Cerebellar nuclear complex (tissue), 1 donor: ENCODE measurements at places on chromosomes 4 and X.

DNA sequence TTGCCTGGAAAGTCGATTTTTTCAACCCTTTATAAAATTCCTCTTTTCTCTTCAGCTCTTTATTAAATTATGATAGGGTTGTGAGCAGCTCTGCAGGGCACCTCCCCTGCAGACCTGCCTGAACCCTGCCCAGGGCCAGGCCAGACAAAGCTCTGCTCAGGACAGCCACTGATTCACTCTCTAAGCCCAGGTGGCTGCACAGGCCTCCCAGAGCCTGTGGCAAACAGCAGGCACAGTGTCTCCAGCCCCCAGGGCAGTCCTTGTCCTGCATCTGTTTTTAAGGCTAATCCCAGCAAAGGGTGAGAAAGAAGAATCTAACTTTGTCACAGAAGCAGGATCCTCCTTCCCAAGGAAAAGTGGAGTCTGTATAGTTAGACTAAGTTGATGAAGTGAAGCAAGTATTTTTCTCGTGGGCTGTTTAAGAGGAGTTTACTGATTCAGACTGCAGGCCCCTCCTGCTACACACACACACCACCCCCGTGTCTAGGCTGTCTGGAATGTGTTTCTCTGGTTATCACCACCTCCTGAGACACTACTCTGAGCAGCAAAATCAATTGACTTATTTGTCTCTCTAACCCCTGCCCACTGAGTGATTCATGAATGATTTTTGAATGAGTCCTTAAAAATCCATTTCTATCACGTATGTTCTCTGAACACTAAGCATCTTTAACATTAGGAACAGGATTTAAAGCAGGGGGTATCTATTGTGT is 101.7 kb downstream of the CHIC2 start:
- no peak for DNase-seq

- no peak for DNase-seq
Observed at GRCh38 chrX:2577844-2578466, 77.2 kb upstream of the DHRSX start.

DNA sequence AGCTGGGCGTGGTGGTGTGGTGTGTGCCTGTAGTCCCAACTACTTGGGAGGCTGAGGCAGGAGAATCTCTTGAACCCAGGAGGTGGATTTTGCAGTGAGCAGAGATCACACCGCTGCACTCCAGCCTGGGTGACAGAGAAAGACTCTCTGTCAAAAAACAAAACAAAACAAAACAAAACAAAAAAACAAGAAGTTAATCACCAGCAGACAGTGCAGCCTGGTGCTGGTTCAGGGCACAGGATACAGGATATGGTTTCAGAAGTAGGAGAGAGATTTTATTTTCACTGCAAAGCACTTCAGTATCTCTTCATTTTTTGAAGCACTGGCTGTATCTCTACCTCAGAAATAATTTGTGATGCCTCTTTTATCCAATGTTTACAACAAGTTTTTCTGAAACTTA is 1222.9 kb upstream of the PRKX start:
- no peak for DNase-seq

DNA sequence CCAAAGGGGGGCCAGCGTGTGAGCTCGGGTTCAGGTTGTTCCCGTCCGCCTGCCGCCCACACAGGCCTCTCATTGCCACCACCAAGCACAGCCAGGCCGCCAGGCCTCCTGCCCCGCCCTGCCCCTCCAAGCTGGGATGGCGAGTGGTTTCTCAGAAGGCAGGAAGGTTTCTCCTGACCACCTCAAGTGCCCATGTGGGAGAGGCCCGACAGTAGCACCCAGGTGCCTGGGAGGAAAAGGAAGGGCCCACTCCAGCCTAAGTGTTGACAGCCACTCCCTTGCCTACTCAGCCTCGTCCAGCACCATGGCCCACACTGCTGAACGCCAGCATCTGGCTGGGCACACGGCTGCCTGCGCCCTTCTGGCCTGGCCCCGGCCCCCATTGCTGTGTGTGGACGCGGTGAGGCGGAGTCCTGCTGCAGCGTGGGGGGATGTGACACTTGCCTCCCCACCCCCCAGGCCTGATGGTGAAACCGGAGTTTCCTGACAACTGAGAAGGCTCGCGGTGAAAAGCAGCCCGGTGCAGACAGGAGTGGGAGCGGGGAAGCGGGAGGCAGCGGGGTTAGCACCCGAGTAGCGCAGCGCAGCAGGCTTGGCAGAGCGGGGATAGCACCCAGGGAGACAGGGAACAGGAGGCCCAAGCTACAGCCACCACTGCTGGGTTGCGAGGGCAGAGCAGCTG is 19.2 kb downstream of the FLNA start:
- DNase-seq: no peak

DNA sequence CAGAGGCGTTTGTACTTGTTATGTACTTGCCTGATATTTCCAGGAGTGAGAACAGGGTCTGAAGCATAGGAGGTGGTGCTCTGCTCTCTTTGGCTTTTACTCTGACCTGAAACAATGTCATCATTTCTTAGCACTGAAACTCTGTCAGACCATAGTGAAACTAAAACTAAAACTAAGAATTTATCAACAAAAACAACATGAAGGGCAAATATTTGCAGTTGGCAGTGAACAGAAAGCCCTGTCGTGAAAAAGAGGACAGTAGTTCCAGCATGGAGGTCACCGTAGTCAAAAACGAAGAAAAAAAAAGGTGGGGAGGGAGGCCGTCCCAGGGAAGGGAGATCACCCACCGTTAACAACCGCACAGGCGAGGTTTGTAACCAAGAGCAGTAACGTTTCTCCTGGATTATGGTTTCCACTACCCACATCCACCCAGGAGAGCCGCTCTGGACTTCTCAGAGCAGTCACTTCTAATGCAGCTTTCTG is 97.5 kb downstream of the ANK2 start:
- no peak for DNase-seq

GRCh38 chrX:71095981-71096759 is 519 bp downstream of the FOXO4 start:
- DNase-seq: no peak
